ENCODE measurements at places on chromosomes 7 and 10.
A peak's percentile ranks its signal among the peaks of the same experiment; 100 is the strongest.

- DNase-seq, result no peak
Measured at GRCh38 chr10:43817368-43817767, 168.7 kb upstream of the ZNF32 start.

DNA sequence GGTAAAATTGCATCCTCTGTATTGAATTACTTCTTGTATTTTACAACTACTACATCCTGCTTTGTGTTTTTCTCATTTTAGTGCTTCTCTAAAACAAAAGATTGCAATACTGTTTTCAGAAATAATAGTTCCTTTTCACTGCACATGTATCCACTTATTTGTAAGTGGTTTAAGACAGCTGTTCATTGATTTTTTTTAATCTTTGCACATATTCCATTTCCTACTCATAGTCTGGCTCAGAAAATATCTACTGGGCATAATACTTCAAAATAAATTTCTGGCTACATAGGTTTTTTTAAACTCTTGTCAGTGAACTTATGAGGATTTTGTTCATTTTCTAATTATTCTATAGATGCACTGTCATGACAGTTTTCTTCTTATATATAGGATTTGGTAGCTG is 54.8 kb downstream of the SND1 start:
- no peak for DNase-seq

- no peak for DNase-seq
Measured at GRCh38 chr10:1657479-1657878, 79.8 kb downstream of the ADARB2 start.

- no peak for DNase-seq
Measured at GRCh38 chr7:18499407-18500177, 4.0 kb downstream of the HDAC9 start.

GRCh38 chr7:151247611-151248345 is 716 bp downstream of the SMARCD3 start:
- DNase-seq, result no peak

DNA sequence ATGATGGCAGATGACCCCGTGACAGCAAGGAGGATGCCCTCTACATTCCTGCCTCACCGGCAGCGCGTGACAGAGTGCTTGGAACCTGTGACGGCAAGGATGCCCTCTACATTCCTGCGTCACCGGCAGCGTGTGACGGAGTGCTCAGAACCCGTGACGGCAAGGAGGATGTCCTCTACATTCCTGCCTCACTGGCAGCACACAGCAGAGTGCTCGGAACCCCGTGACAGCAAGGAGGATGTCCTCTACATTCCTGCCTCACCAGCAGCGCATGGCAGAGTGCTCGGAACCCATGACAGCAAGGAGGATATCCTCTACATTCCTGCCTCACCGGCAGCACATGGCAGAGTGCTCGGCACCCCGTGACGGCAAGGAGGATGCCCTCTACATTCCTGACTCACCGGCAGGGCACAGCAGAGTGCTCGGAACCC is 231.0 kb downstream of the DIP2C start:
- DNase-seq, result no peak

DNA sequence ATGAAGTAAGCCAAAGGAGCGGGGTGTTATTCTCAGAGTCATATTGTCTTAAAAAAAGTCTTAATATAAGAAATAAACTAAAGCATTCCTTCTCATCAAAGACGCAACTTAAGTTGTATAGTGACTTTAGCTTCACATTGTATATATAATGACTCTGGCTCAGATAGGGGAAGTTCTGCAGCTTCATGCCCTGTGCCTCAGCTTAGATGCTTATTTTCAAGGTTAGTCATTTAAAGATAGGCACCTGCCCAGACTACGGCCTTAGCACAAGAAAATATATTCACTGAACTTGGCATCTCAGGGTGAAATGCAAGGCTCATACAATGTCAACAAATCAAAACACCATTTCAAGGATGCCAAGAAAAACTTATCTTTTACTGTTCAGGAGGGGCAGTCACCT is 52.8 kb upstream of the DNAJB12 start:
- no peak for DNase-seq

GRCh38 chr7:117402109-117402508 is 25.2 kb downstream of the ASZ1 start:
- no peak for DNase-seq

DNA sequence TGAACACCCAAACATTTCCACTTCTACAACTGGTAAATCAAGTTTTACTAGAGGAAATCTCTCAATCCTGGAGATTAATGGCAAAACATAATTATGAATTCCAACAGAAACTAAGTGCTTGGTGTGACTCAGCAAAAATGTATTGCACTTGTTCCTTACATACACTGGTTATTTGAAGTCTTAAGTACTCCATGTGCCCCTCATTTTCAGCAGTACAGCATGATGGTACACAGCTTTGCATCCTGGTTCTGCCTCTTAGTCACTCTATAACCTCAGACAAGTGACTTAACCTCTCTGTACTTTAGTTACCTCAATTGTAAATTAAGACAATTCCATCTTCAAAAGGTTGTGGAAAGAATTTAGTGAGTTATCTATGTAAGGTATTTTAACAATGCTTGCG is 12.9 kb downstream of the SLC16A12 start:
- no peak for DNase-seq

- DNase-seq, result no peak
Measured at GRCh38 chr7:108261560-108262255, 131.5 kb upstream of the LAMB4 start.

DNA sequence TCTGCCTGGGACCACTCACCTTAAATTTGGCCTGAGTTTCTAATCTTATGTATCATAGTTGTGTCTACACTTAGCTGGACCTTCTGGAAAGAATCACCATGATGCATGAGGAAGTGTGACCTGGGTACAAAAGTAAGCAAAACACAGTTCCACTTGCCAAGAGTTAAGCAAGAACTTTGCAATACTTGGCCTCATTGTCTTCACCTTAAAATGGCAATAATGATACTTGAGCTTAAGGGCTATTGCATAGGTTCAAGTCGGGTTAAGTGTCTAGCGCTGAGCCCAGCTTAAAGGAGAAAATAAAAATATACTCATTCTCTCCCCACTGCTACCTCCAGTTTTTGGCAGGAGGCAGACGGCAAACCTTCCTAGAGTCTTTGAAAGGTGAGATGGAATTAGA is 133.9 kb upstream of the BMPER start:
- DNase-seq, result no peak

GRCh38 chr10:27373566-27374160 is 130.4 kb upstream of the RAB18 start:
- no peak for DNase-seq

GRCh38 chr7:81704595-81704994 is 65.3 kb downstream of the HGF start:
- DNase-seq, result no peak

- DNase-seq, result no peak
Measured at GRCh38 chr7:4781366-4782069, 6.1 kb downstream of the AP5Z1 start.

GRCh38 chr7:104922182-104923009 is 91.6 kb upstream of the KMT2E start:
- no peak for DNase-seq

DNA sequence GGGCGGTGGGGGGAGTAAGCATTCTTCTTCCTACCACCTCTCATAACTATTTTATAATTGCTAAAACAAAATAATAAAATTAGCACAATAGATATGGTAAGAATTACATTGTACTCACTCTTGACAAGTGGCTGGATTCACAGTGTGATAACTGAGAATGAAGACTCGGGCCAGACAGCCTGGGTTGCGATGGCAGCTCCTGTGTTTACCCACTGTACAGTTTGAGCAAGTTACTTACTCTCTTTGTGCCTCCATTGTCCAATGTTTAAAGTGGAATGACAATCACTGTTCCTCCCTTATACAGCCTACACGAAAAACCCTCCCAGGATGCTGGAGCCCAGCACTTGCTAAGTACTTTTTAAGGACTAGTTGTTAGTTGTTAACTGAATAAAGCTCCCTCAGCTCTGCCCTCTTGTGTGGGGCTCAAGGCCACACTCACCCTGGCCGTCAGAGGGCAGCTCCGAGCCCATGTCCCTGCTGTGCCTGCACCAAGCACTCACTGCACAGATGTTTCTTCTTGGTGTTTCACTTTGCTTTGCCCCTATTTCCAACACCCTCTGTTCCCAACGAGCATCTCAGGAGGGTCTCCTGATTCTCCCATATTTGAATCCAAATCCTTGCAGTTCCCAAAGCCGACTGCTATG is 56.4 kb upstream of the NPS start:
- DNase-seq, result no peak

- no peak for DNase-seq
Measured at GRCh38 chr10:85168243-85168642, 839.9 kb downstream of the CCSER2 start.

DNA sequence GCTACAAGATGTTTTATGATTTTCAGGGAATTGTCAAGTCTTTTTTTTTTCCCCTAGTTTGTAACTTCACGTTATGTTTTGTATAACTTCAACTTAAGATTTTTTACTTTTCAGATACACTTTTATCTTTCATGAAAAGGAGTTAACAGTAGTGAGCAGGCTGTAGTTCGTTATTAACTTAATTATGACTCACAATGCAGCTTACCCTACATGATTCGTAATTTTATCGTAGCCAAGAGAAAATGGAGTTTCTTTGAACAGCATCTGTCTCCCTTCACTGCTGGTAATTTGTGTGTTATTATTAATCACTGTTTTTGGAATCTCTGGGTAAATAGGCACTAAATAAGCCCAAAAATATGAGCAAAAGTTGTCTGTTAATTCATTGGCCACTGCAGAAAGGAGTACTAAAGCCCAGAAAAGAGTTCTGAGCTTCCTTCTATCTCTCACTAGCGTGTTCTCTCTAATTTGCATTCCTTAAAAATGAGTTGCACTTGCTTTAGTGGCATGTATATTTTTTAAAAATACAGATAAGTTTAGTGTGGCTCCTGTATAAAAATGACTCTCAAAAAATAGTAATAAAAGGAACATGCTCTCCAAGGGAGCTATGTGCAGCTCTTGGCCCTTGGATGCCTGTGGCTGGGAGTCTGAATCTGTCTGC is 36.1 kb downstream of the RALA start:
- DNase-seq, result no peak

DNA sequence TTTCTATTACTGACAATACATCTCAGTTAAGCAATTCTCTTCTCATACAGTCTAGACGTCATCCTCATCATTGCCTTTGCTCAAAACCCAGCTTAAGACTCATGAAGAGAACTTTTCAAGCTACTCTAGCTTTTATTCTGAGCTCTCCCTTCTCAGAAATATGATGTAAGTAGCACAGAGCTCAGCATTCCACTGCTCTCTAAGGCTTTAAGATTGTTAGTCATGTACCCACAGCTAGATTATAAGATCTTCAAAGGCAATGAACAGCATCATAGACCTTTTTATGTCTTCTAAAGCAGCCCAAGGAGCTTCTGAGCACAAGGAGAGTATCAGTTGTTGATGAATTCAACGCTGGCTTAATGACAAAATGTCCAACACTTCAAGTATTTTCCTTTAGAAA is 119.3 kb downstream of the NRP1 start:
- no peak for DNase-seq

DNA sequence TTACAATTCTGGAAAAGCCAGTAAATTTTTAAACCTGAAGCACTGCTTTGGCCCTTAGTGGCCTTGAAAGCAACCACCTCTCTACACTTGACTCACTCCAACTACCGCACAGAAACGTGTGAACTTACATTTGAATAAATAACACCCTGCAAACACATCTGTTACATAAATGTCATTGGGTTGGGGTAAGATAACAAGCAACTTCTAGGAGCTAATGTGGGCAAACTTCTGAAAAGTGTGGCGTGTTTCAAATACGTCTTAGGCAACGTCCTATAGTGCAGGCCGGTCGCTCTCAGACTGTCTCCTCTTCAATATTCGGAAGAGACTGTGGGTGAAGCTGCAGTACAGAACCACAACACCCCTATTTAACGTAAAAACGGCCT is 474 bp downstream of the ORC5 start:
- no peak for DNase-seq

DNA sequence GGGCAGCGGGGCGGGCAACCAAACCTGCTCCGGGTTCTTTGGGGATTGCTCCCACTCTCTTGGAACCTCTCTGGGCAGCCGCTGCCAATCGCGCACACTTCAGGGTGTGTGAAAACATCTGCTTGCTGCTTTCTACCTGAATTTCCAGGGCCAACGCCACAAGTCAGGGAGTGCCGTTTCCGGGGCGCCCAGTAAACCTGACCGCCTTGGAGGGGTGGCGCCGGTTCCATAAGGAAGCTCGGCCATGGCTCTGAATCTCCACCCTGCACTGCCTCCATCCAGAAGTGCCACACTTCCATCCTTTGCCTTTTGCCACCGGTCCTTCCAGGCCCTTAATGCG is 679 bp upstream of the AFAP1L2 start:
- DNase-seq, result no peak

GRCh38 chr7:54841772-54842697 is 83.0 kb upstream of the SEC61G start:
- no peak for DNase-seq

DNA sequence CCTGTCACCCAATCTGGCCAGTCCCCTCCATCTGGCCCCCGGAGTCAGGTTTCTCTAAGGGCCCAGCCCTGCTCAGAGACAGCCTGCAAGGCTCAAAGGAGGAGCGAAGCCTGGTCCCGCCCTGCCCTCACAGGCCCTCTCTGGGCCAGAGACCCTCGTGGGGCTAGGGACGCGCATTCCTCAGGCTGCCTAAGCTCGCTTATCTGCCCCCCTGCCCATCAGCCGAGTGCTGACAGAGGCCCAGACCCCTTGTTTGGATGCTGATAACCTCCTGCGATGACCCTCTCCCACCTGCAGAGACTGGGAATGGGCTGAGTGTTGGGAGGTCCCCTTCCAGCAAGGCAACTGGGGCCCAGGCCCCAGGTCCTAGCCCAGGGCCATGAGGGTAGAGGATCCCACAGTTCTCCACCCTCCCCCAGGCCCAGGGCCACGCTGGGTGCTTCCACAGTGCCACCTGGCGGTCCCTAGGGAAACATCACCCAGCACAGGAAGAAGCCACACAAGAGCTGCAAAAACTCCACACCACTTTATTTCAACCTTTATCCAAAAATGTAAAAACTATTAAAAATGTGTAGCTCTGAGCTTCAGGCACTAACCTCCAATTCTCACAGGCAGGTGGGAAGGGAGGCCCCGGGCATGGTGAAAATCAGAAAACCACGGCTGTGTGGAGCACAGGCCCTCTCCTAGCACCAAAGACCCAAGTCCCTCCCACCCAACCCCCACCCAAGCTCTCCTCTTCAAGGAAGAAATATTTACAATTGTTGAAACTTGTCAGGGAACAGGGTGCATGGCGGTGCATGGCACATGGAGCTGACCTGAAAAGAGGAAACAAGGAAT is 2.2 kb downstream of the NPM3 start:
- peak; percentile 52 for DNase-seq

Data from activated CD8-positive, alpha-beta memory T cell treated with anti-CD3 and anti-CD28 coated beads for 1 hour (primary cell).